ENCODE measurements at places on chromosomes 11 and 22.

DNA sequence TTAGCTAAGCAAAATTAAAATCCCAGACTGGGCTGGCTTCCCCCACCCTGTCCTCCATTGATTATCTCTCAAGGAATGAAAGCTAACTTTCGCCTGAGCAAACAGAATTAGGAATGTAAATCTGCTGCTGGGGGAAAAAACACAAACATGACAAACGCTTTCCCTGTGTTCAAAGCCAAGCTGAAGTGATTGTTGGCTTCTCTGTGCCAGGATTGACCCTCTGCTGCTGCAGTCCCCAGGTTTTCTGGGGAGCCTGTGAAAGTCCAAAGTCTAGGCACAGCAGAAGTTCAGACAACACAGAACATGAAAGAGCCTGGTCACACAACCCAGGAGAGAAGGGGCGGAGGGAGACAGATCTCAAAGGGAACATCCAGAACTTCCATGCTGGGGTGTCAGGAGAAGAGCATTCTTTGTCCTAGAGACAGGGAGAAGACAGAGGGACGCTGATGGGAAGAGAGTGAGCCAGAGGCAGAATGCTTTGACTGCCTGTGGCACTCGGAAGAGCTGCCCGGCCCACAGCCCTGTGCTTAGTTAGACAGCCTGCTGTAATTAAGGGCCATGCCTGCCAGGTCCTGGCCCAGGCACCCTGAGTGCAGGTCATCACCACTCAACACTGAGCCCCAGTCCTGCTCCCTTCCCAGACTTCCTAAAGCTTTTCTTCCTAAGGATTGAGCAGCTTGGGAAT lies 6.9 kb downstream of the PATZ1 start:
- DNase-seq, result no peak

GRCh38 chr22:41538583-41538982 lies 5.7 kb downstream of the POLR3H start:
- DNase-seq, result no peak

DNA sequence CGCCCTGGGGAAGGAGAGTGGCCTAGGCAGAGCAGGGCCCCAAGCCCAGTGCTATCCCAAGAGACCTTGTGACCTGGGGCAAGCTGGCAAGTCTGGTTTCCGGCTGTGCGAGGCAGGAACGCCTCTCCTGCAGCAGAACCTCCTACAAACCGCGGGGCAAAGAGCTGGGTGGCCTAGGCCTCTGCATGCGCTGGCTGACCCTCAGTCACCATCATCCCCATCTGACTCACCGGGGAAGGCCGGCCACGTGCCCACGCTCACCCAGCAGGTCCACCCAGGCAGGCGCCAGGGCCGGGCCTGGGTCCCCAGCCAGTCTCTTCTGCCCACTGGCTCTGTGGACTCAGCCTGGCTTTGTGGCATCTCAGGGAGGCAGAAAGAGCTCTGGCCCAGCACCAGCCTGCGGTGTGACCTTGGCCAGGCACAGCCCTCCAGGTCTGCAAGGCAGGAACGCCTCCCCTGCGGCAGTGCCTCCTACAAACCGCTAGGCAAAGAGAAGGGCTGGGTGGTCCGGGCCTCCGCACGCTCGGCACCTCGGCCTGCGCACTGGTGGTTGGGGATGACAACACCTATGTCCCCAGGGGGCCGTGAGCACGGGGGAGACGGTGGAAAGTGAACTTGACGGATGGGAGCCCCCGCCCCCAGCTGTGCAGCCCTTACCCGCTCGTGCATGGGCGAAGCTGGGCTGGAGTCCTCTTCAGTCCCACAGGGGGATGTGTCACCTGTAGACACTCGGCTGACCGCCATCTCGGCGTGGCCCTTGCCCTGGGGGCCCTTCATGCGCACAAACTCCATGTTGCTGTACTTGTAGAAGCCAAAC lies 38.2 kb downstream of the KIAA0930 start:
- no peak for DNase-seq

- no peak for DNase-seq
Observed at GRCh38 chr22:20218326-20218872, 49.7 kb downstream of the RTN4R start.

DNA sequence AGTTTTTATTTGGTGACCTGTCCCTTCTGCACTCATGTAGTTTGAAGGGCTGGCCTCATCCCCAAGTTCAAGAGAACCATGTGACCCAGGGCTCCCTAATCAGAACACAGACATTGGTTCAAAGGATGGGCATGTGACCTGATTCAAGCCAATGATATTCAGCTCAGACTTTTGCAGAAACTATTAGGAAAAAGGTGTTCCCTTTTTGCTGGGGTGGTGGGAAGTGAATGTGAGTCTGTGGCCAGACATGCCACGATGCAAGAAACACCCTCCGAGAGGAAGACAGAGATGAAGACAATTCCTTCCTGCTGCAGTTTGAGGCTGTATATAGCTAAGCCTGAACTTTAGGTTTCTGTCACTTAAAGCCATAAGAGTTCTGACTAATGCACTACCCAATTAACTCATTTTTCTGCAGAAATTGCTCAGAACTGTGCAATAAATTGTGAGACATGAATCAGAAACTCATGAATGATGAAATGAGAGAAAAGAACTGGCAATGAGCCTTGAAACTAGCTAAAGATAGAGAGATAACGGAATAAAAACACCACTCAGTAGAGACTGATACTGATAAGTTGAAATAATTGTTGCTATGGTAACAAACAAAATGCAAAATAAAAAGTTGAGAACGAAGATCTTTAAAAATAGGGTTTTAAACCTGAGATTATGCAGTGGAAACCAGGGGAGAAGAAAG lies 9.2 kb upstream of the MAPK1 start:
- DNase-seq, result no peak

- no peak for DNase-seq
Observed at GRCh38 chr11:68546555-68546954, 86.0 kb downstream of the PPP6R3 start.

- no peak for DNase-seq
Observed at GRCh38 chr11:100383357-100383865, 303.7 kb upstream of the ARHGAP42 start.

DNA sequence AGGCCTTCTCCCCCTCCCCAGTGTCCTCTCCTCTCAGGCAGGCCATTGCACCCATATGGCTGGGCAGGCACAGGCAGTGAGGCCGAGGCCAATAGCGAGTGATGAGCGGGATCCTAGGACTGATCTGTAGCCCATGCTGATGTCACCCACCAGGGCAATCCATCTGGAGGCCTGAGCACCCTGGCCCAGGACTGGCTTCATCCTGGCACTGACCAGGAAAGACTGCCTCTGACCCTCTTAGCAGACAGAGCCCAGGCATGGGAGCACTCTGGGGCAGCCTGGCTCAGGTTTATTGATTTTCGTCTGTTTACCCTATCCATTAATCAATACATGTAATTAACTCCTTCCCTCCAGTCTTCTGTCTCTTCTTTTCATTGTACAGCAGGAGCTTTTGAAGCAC lies 5.1 kb upstream of the TIRAP start:
- no peak for DNase-seq

- DNase-seq, result no peak
Observed at GRCh38 chr11:9524001-9524400, 49.5 kb upstream of the WEE1 start.

- peak; percentile 64 for DNase-seq
Observed at GRCh38 chr11:124762105-124762623, at the start of gene ESAM. TSS of gene ESAM (minus strand) at chr11:124762290. CDS start at chr11:124762154, 136 bp downstream.

- DNase-seq, result no peak
Observed at GRCh38 chr11:67179892-67180490, 60.9 kb downstream of the KDM2A start.

DNA sequence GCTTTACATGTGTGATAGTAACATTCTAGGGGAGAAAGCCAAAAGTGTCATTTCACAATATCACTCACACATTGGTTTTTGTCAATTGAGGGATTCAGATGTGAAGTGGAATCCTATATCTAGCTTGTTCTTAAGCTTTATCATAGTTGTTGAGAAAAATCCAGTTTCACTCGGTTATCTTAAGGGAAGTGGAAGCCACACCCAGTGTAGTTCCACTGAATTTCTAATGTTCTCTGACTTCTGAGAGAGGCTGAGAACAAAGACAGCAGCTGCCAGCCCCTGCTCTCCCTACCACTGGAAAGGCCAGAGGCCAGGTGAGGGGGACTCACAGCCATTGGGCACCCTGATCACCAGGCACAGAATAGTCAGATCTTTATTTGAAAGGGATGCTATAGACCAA lies 53.7 kb downstream of the THAP12 start:
- DNase-seq, result no peak

GRCh38 chr11:7612056-7612660 lies 61.1 kb downstream of the CYB5R2 start:
- DNase-seq, result no peak

DNA sequence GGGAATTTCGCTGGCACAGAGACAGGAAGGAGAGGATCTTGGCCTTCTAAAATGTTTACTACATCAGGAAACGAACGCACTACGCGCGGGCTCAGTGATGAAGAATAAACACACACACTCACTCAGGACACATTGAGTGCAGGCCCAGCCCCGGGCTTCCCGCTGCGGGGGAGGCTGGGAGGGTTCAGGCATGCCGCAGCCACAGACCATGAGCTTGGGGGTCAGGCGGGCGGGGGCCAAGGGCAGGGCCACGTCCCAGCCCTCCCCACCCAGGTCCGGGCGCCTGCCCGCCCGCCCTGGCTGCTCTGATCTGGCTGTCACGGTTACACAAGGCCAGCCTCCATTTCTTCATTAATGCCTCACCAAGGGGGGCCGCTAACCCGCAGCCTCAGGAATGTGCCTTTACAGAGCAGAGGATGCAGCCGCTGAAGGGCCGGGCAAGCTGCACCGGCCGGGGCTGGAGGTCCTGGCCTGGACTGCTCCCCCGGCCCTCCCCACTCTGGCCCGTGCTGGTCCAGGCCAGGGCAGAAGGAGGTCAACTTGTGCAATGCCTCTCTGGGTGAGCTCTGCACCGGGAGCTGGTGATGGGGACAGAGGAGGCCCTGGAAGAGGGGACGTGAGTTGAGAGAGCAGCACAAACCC lies 41.7 kb downstream of the IGF2 start:
- no peak for DNase-seq

DNA sequence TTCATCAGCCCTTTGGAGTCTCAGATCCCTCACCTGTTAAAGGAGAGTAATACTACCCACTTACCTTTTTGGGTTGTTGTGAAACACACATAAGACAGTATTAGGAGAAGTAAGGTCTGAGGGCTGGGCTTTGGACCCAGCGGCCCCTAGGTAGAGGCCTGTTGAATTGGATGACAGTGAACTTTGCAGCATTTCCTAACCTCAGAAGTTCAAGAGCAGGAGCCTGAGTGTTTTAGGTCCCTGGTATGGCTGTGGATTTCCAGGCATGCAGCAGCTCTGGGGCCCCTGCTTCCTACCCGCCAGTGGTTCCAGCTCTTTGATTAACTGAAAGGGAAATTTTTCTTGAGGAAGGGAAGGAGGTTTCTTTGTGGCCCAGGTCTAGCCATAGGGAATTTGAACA lies 58.9 kb downstream of the TEAD1 start:
- no peak for DNase-seq

DNA sequence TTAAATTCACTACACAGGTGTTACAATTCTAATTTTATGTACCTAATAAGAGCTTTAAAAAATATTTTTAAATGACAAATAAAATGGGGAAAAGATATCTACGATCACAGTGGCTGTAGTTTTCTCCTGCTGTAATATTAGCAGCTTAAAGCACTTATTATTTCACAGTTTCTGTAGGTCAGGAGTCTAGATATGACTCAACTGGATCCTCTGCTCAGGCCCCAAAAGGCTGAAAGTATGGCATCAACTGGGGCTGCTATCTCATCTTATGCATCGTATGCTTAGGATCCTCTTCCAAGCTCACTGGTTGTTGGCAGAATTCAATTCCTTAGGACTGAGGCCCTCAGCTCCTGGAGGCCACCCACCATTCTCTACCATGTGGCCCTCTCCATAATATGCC lies 12.8 kb downstream of the FBXO3 start:
- no peak for DNase-seq

GRCh38 chr22:26780521-26780920 lies 123.1 kb downstream of the MIAT start:
- no peak for DNase-seq

DNA sequence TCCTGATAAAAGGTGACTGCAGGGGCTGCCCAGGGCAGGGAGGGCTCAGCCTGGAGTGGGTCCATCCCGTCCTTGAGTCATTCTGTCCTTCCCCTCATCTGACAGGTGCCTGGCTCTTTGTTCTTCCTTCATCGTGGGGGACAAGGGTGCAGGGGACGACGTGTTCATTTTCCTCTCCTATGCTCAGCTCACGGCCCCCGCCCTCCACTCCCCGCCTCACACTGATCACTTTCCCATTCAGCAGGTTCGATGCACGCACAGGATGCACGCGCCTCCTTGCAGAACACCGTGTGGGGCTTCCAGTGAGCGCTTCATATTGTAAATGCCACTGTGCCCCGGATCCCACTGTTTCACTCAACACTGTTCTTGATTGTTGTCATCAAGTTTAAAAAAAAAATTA lies 32.7 kb upstream of the SHANK2 start:
- DNase-seq, result no peak

DNA sequence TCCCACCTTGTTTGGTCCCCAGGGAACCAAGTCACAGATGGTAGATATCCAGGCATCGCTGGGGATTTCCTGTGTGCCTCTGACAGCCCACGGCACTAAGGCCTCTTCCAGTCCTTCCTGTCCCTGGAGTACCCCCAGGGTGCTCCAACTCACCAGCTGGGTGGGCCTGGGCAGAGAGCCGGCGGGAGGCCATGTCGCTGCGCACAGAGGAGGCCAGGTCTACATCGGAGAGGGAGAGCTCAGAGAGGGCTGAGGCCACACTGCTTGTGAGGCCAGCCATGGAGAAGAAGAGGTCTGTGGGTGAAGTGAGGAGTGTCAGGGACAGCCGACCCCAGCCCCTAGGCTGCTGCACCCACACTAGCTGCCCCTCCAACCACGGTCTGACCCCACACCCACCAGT lies 5.3 kb downstream of the ATG2A start:
- no peak for DNase-seq

DNA sequence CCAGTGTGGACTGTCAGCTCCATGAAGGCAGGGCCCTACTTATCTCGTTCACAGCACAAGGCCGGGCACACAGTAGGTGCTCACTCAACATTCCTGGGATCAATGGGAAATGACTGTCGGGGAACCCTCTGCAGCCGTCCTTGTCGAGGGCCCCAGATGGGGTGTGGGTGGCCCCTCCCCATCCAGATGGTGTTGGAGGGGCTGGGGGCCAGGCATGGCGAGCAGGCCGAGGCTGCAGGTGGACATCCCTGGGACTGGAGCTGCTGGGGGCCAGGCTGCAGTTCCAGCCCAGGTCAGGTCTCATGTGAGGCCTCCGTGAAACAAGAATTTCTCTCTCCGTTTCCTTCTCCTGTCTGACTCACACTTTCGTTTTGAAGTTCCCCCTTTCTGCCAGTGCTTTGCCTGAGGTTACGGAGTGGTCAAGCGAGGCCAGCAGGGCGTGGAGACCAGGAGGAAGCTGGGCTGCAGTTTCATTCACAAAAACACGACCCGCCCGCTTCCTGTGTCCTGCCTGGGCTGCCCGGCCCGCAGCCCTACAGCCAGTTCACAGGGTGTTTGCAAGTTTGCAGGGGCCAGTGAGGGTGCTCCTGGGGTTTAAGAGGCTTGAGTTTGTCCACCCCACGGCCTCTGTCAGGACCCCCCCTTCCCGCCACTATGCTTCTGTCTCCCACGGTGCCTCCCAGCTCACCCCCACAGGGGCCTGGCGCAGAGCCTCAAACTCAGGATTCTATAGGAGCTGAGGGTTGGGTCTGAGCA lies 4.5 kb downstream of the MYEOV start:
- peak; percentile 14 for DNase-seq

GRCh38 chr11:45272701-45273100 lies 13.4 kb downstream of the SYT13 start:
- no peak for DNase-seq

Data from CD4-positive, alpha-beta T cell treated with Interleukin-6 at 100 ng/mL for 8 hours (primary cell).